CD4-positive, alpha-beta T cell treated with Interleukin-6 for 4 hours (primary cell): ENCODE measurements at places on chromosomes 6 and 20.

DNA sequence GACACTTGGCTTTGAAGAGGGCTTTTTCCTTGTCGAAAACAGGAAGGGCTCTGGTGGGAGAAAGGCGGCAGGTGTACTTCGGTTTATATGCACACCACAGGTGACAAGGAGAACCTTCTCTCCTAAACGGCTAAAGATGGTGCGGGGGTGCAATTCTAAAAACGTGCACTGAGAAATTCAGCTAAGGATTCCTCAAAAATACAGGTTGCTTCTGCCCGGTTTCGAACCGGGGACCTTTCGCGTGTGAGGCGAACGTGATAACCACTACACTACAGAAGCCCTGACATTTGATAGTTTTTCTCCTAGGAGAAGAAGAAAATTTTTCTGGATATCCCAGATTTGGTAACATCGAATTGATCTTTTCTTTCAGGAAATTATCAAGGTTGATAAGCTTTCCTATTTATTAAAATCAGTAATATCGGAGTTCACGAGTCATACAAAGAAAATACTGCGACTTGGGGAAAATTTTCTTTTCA lies 32.0 kb downstream of the POM121L2 start:
- DNase-seq: no peak

DNA sequence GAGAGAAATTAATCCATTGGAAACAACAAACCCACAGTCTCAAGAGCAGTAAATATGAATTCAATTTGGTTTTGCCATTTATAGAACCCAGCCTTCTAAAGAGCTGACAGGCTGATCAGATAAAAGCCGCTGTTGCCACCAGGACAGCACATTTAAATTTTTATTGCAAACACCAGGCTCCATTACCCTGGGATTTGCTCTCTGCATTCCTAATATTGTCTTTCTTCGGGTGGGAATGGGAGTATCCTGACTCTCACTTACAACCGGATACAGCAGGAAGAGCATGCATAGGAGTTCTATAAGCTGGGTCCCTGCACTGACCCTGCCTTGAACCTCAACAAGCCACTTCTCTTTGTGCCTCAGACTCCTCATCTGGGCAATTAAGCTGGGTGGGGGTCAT lies 142.9 kb downstream of the LRFN2 start:
- DNase-seq: no peak

- DNase-seq: no peak
Measured at GRCh38 chr6:150966786-150967185, 101.3 kb downstream of the MTHFD1L start.

- DNase-seq: no peak
Measured at GRCh38 chr6:35188886-35189285, 24.9 kb upstream of the SCUBE3 start.
